ENCODE measurements at places on chromosomes 12 and 14.

DNA sequence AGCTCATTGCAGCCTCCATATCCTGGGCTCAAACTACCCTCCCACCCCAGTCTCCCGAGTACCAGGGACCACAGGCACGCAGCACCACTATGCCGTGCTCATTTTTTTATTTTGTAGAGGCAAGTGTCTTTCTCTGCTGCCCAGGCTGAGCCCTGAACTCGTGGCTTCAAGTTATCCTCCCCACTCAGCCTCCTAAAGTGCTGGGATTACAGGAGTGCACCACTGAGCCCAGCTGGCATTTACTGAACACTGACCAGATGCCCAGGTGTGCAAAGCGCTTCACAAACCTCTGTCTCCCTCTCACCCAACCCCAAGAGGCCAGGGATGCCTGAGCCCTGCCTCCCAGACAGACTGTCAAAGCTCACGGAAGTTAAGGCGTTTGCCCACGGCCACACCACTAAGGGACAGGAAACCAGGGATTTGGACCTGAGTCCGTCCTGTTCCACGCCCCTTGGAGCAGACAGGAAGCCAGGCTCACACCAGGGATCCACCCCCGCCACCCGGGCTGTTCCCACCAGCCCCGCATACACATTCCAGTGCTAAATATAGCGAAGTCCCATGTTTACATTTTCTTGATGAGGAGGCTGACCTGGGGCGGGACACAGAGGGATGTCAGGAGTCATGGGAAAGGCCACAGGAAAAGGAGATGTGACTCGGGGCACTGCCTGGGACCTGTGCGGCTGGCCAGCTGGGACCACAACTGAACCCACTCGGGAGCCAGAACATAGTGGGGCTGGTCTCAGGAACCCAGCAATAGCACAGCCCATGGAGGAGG is 51.2 kb downstream of the TESC start:
- no peak overlapping the region for H3K4me3 ChIP-seq
- H3K27ac ChIP-seq: no peak overlapping the region
- no peaks in the 10 kb centered on the region for H3K36me3 ChIP-seq
- H3K4me1 ChIP-seq: no peaks in the 10 kb centered on the region
- DNase-seq: no peak

DNA sequence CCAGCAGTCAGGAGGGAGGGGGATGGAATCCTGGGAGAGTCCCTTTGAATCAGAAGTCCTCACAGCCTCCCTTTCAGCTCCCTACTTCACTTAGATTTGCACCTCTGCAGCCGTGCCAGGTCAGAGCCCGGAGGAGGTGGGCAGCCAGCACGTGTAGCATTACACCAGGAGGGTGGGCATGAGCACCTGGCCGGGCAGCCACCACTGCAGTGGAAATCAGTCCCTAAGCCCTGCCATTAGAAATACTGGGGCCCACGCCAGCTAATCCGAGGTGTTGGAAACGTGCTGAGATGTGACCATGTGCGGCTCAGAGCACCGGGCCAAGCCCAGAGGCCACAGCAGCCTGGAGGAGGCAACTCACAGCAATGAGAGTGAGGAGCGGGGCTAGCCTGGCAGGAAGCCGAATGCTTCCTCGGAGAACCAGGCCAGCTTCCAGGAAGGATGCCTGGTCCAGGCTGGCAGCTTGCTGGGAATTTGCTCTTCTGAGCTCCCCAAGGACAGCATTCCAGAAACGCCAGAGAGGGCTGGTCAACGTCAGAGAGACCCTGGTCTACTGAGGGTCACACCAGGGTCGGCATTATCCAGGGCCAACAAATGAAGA is 9.4 kb upstream of the CACNA2D4 start:
- no peak for DNase-seq
- no peak overlapping the region for H3K27ac ChIP-seq
- no peak overlapping the region for H3K4me3 ChIP-seq
- no peaks in the 10 kb centered on the region for H3K36me3 ChIP-seq

DNA sequence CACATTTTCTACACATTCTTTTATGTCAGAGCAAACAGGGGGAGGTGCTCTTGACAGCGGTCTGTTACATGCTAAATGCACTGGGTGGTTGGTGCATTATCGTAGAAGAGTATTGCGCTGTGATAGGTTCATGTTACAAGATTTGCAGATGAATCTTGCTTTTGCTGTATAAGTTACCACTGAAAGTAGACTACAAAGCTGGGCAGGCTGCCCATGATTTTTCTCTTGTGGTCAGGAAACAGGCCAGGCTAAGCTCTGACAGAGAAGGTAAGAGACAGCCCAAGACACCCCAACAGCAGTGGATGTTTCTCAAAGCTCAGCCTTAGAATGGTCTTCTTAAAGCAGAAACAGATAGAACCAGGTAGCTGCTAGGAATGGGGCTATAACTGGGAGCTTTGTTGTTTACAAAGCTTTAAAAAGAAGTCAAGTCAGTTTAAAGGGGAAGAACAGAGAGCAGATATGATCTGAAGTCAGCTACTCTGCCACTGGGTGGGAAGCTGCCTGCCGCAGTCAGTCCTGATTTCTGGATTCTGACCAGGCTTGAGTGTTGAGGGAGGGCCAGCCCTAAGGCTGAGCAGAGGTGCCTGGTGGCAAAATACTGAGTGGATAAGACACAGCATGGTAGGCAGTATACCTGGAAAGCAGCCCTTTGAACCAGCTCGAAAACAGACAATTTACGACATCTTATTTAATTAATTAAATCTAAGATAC is 9.4 kb downstream of the KCNA1 start:
- H3K4me1 ChIP-seq: no peaks in the 10 kb centered on the region
- no peak for DNase-seq
- H3K27me3 ChIP-seq: peaks cover 9% of the 10 kb centered on the region
- no peak overlapping the region for H3K27ac ChIP-seq
- no peak overlapping the region for H3K4me3 ChIP-seq

DNA sequence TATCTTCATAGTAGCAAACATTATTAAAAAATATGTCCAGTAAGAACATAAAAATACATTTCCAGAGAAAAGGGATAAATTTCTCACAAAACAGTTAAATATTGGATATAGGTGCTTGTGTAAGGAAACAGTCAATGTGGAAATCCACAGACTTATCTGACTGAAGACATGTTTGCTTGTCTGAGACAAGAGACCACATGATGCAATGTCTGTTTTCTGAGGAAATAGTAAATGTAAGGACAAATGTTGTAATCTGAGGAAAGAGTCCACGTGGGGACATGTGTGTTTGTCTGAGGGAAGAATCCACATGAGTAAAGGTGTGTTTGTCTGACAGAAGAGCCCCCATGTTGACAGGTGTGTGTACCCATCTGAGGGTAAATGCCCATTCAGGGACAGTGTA is 1093.2 kb downstream of the TMEM121 start:
- H3K36me3 ChIP-seq: no peaks in the 10 kb centered on the region
- no peaks in the 10 kb centered on the region for H3K27me3 ChIP-seq
- no peaks in the 10 kb centered on the region for H3K4me1 ChIP-seq
- no peak for DNase-seq
- no peak overlapping the region for H3K4me3 ChIP-seq
- no peak overlapping the region for H3K27ac ChIP-seq

GRCh38 chr12:91225316-91225715 is 42.7 kb upstream of the DCN start:
- no peak overlapping the region for H3K27ac ChIP-seq
- H3K36me3 ChIP-seq: no peaks in the 10 kb centered on the region
- DNase-seq: peak; percentile 41
- H3K4me3 ChIP-seq: no peak overlapping the region
- H3K27me3 ChIP-seq: peaks cover 2% of the 10 kb centered on the region

- DNase-seq: no peak
- no peak overlapping the region for H3K27ac ChIP-seq
- H3K4me3 ChIP-seq: no peak overlapping the region
- H3K27me3 ChIP-seq: no peaks in the 10 kb centered on the region
- no peaks in the 10 kb centered on the region for H3K36me3 ChIP-seq
- no peaks in the 10 kb centered on the region for H3K4me1 ChIP-seq
These were observed 433.0 kb downstream of the LRIG3 start for GRCh38 chr12:58487255-58487654.

DNA sequence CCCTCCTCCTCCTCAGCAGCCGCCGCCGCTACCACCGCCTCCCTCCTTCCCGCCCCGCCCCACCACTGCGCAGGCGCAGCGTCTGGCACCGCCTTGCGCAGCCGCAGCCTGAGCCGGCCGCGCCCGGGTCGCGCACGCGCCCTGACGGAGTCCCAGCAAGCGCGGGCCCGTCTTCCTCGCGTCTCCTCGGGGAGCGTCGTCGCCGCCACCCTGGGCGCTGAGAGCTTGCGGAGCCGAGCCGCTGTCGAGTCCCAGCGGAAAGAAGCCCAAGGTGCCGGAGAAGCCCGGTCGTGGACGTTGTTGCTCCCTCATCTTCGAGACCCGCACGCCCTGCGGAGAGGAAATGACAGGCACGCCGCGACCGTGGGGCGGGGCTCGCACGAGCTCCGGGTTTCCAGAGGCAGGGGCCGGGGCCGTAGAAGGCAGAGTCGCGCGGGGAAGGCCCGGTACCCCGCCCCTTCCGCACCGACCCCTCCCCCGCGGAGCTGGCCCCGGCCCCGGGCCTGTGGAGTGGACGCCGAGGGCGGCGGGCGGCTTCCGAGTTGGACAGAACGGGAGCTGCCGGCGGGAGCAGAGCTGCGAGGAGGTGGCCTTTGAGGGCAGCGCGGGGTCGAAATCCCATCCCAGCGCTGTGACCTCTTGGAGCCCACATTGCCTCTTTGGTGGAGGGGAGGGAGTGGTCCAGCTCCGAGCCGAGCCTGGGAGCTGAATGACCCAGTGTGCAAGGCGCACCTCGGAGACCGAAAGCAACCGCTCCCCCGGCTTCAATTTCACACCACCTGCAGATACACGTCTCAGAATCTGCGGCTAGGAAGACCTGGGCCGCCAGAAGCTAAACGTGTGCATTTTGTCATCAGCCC is 469 bp upstream of the RAB35 start:
- H3K4me1 ChIP-seq: peaks cover 21% of the 10 kb centered on the region
- H3K4me3 ChIP-seq: peak overlapping the region; percentile 98
- peak; percentile 87 for DNase-seq
- H3K36me3 ChIP-seq: peaks cover 13% of the 10 kb centered on the region

DNA sequence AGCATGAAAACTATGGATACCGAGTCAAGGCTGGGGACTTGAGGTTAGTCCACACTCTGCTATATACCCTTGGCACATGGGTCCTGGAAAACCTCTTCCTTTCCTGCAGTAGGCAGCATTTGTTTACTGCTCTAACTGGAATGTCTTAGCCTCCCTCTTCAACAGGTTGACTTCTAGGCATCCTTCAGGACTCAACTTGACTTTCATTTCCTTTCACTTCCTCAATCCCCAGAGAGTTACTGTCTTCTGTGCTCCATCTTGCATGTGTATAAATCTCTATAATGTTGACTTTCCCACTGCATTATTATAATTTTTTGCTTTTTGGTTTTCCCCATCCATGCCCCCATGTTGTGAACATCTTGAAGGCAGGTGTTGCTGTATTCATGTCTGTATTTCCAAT is 107.9 kb downstream of the VRK1 start:
- no peaks in the 10 kb centered on the region for H3K36me3 ChIP-seq
- no peak overlapping the region for H3K4me3 ChIP-seq
- no peak overlapping the region for H3K27ac ChIP-seq
- no peak for DNase-seq
- H3K4me1 ChIP-seq: no peaks in the 10 kb centered on the region
- H3K27me3 ChIP-seq: no peaks in the 10 kb centered on the region

DNA sequence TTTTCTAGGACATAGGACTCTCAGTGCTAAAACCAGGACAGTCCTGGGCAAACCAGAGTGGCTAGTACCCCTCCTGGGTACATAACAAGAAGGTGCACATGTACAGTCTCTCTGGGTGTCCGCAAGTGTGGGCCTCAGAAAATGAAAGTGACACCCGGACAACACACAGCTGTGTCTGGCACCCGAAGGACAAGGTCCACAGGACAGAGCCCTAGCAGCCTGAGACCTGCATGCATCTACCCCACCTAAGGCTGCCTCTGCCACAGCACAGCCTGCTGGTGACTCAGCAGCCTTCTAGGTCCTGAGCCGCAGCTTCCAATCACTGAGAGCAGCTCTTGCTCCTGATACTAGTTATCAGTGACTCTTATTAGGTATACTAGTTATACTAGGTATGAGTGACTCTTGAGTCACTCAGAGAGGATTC is 784.1 kb upstream of the TBX3 start:
- no peak overlapping the region for H3K27ac ChIP-seq
- no peaks in the 10 kb centered on the region for H3K27me3 ChIP-seq
- H3K4me1 ChIP-seq: no peaks in the 10 kb centered on the region

DNA sequence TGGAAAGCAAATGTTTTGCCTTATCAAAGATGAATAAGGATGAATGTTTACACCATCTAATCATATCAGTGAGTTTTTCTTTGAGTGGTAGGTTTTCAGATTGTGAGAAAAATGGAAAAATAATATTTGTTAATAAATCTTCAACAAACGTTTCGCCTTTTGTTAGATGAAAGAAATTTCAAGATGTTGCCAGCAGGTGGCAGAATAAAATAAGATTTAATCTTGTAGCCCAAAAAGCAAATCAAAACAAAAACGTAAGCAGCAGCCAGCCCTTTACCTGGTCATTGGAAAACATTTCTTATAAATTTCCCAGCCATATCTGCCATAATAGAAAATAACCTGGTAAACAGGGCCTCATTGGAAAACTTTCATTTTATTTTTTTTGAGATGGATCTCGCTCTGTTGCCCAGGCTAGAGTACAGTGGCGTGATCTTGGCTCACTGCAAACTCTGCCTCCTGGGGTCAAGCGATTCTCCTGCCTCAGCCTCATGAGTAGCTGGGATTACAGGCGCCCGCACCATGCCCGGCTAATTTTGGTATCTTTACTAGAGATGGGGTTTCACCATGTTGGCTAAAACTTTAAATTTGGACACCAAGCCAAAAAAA is 15.4 kb upstream of the TMEM120B start:
- H3K4me3 ChIP-seq: no peak overlapping the region
- H3K27ac ChIP-seq: no peak overlapping the region

DNA sequence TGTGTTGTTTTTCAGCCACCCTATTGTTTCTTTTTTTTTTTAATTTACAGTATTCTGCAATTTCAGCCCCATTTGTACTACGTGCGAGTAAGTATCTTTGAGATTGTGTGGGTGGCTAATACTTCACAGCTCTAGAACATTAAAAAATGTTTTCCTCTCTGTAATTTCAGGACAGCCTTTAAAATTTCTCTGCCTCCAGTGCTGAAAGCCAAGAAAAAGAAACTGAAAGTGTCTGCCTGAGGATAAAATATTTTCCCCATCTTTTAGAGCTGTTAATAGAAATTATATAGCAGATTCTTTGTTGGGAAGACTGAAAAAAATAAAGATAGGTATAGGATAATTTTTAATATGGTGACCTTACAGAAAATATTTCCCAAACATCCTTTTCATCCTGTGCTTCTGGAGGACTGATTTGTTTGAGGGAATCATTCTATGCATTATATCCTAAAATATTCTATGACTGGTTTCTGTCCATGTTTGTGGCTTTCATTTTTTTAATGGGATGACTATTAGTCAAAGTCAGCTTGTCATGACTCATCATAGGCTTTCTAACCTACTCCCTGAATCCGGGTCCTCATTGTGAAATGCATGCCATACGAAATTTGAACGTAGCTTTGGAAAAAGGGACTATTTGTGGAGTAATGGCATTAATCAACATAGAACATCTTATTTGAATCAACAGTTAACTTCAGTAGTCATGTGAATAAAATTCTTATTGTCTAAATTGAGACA is 10.8 kb upstream of the TCTN2 start:
- H3K27ac ChIP-seq: peak overlapping the region; percentile 36
- H3K27me3 ChIP-seq: no peaks in the 10 kb centered on the region
- no peaks in the 10 kb centered on the region for H3K36me3 ChIP-seq
- H3K4me1 ChIP-seq: no peaks in the 10 kb centered on the region
- H3K4me3 ChIP-seq: no peak overlapping the region
- no peak for DNase-seq

GRCh38 chr12:129127211-129127610 is 273.9 kb downstream of the GLT1D1 start:
- H3K27me3 ChIP-seq: no peaks in the 10 kb centered on the region
- no peaks in the 10 kb centered on the region for H3K36me3 ChIP-seq
- no peak overlapping the region for H3K27ac ChIP-seq
- no peak overlapping the region for H3K4me3 ChIP-seq

All from tibial nerve (tissue), 4 donors.